ENCODE measurements at places on chromosomes 4 and X. TPM values are rescaled to one million over a fixed set of nuclear protein-coding genes. Genes with fewer than 3 reads are reported as not detected.

DNA sequence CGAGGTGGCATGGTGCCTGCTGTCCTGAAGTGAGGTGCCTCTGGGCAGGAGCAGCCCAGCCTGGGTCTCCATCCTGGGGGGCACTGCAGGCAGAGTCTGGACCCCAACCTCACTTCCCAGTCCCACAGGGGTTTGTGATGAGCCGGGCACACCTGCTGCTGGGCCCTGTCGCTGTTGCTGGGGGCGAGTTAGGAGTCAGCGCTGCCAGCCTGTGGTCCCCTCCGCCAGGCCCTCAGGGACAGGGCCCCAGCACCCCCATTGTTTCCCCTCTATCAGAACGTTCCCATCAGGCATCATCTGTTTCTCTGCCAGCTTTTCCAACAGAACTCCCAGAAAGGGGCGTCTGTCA is 23.4 kb downstream of the WFS1 start:
- DNase-seq: no peak

DNA sequence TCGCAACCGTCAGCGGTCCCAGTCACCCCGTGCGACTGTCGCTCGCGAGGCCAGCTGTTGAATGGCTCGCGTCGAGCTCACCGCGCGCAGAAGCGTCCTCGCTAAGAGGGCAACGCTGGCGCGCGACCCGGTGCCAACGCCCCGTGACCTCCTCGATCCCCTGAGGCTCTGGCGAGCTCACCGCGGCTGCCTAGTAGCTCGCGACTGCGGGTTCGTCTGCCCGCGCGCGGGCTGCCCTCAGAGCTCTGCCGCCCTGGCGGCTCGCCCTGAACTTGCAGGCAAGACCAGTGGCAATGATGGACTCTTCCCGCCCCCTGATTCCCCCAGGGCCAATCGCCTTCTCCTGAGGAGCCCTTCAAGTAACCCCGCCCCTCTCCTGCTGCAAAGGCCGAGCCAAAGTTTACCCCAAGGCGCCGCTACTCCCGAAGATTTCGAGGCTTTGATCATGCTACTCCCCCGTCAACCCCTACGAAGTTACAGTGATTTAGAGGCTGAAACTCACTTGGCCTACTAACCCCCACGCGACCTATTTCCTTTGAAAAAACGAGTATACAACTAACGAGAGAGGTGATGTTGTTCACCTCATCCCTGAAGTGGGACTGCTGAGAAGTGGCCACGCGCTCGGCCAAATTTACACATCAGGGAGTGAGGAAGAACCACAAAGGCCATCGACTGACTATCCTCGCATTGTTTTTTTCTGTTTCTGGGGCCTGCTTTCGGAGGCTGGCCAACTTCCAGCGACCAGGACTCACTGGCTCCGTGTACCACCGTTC is 37.5 kb downstream of the PGRMC1 start:
- peak; percentile 73 for DNase-seq

DNA sequence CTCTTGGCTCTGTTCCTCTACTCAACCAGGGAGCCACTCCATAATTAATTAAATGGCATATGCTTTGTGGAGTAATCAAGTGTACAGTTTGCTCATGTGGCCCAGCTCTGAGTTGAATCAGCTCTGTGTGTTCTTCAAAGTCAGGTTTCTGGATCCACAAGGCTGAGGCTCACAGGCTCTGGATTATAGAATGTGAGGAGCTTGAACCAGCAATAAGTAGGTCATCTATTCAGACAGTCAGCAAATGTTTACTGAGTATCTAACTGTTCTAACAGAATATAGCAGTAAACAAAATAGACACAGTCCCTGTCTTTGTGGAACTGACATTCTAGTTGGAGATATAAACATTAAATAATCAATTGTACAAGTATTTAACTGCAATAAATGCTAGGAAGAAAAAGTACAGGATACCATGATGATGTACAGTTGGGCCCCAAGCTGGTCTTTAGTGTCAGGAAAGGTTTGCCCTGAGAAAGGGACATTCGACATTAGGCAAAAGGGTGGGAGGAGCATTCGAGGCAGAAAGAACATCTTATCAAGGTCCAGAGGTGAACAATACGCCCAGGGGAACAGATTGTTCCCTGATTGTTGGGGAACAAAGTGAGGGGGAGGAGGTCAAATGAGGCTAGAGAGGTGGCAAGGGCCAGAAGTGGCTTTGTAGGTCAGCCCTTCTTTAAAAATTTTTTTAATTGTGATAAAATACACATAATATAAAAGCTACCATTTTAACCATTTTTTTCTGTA is 20.5 kb upstream of the TSR2 start:
- DNase-seq: no peak

GRCh38 chrX:66030505-66031317 is 9.2 kb downstream of the VSIG4 start:
- peak; percentile 31 for DNase-seq

- no peak for DNase-seq
Observed at GRCh38 chrX:129632443-129632842, 22.3 kb downstream of the APLN start.

GRCh38 chrX:9832811-9833210 is 46.6 kb downstream of the SHROOM2 start:
- DNase-seq: no peak

The REELD1 gene
- total RNA-seq: not detected

The BCAP31 gene
- total RNA-seq: 209 TPM

The FRMD7 gene
- not detected for total RNA-seq

The FRMPD3 gene
- total RNA-seq: not detected

The MAGEA2 gene
- total RNA-seq: not detected

The SYP gene
- 12.2 TPM for total RNA-seq

All from mucosa of descending colon (tissue), 3 donors.